ENCODE measurements at places on chromosomes 5 and 9. TPM values are rescaled to one million over a fixed set of nuclear protein-coding genes. Genes with fewer than 3 reads are reported as not detected.
A peak's percentile ranks its signal among the peaks of the same experiment; 100 is the strongest.

- peak; percentile 87 for DNase-seq
These were observed 19.8 kb downstream of the JADE2 start for GRCh38 chr5:134545070-134545868.

The ZNF346 gene
- 6.2 TPM for total RNA-seq

GRCh38 chr9:13673348-13673747 is 393.9 kb upstream of the MPDZ start:
- DNase-seq: no peak

DNA sequence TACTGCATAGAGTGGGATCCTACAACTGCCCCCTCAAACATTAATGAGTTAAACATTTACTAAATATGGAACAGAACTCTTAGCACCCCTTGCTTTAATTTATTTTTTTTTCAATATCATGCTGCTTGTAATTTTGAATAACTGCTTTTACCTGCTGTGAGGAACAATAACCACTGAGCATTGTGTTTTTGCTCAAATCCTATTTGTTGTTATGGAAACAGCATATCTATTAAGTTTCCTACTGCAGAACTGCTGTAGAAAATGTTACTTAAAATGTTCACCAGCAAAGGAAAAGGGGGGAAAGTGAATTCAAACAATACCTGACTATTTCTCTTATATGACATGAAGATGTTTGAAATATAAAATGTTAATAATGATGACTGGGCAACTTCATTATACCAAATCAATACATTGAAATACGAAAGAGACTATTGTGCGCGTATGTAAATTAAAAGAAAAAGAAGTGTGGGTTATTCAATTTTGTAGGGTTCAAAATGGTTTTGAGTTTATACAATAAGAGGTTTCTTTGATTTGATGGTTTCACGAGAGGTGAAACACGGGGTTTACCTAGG is 1043.8 kb upstream of the NUDT12 start:
- DNase-seq: no peak

- no peak for DNase-seq
These were observed 24.5 kb upstream of the MVB12B start for GRCh38 chr9:126301985-126302603.

GRCh38 chr9:4592886-4593285 is 69.2 kb upstream of the PLPP6 start:
- DNase-seq: no peak

The ANKRD18A gene
- 2.9 TPM for total RNA-seq

Data from Right ventricle myocardium inferior (tissue), 1 donor.